Ascending aorta (tissue), 2 donors: ENCODE measurements at places on chromosomes 4 and X.

- no peak for DNase-seq
Measured at GRCh38 chr4:7348946-7349900, 85.5 kb downstream of the PSAPL1 start.

- DNase-seq = no peak
Measured at GRCh38 chr4:99720206-99720605, 62.6 kb upstream of the C4orf54 start.

DNA sequence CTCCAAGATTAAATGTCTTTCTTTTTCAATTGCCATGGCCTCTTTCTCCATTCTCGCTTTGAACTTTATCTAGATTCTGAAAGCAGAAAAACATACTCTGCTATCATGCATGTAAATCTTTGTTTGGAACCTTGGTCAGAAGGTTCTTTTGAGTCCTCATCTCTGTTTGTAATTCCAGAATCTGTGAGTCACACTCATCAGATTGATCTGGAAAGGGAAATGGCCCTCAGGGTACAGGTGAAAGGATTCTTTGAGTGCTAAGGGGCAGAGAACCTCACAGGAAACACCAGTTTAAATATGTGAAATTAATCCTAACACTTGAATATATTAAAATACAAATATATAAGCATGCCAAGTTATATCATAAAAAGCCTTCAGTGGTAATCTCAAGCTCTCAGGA, 211.0 kb upstream of the ADGRL3 start:
- DNase-seq = no peak

GRCh38 chrX:110281377-110281776, 36.5 kb downstream of the AMMECR1 start:
- no peak for DNase-seq

GRCh38 chrX:136446208-136446607, 41.5 kb upstream of the BRS3 start:
- DNase-seq = no peak

GRCh38 chr4:159447296-159447695, 344.4 kb downstream of the RAPGEF2 start:
- DNase-seq = no peak
